Activated effector memory CD4-positive, alpha-beta T cell treated with Interleukin-2 at 50 U/mL for 16 hours (primary cell): ENCODE measurements at places on chromosomes 6 and 20.

- DNase-seq: no peak
Observed at GRCh38 chr6:129590408-129591022, 119.5 kb downstream of the ARHGAP18 start.

DNA sequence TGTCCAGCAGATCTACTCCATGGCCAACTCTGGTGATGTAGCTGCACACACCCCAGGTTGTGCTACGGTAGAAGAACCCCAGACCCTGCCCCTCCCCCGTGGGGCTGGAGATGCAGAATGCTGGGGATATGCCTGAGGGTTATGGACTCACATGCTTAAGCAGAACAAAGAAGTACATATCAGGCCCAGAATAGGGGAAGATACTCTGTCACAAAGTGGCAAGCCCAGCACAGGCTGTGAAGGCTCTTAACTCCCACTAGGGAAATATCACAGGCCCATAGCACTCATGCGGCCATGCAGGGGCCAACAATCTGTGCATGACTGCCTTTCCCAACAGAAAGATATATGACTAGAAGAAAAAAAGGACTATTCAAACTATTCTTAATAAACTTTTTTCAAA is 234.9 kb downstream of the KCNQ5 start:
- no peak for DNase-seq

DNA sequence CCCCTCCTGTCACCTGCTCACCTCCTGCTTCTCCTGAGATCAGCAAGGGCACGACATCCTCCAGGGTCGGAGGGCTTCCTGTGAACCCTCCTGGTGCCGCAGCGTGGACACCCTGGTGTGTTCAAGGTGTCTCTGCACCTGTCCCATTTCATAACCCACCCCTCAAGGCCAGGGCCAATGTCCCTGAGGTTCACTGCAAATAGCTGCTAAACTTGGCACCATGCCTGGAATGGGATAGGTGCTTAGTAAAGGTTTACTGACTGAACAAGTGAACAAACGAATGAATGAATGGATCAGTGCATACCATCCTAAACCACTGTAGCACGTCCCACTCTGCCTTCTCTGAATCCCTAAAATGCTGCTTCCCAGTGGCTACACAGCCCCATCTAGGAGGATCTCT is 35.0 kb downstream of the SIRPA start:
- no peak for DNase-seq

- DNase-seq: no peak
Observed at GRCh38 chr20:57289391-57290177, 23.1 kb upstream of the BMP7 start.

DNA sequence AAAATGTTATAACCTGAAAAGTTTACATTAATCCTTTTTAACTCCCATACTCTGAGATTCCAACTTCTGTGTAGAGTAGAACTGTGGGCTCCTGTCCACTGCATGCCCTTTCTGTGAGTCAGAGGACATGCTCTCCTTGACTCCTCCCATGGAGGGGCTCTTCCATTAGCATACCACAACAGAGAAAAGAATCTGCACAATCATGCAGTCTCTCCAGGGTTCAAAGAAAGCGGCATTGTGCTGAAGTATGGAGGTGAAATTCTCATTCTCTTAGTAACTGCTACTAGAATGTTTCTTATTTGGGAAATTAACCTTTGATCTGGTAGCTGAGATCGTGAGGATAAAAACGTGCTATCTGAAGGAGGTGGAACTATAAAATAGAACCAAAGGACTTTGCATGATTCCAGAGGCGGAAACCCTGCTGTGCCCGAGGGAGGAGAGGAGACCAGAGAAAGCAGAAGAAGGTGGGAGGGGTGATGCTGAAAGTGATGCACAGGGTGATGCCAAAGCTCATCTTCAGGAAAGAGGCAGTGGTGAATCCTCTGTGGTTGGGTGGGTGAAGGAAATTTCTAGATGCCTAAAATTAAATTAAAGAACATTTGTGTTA is 202.2 kb upstream of the PCSK2 start:
- DNase-seq: no peak

DNA sequence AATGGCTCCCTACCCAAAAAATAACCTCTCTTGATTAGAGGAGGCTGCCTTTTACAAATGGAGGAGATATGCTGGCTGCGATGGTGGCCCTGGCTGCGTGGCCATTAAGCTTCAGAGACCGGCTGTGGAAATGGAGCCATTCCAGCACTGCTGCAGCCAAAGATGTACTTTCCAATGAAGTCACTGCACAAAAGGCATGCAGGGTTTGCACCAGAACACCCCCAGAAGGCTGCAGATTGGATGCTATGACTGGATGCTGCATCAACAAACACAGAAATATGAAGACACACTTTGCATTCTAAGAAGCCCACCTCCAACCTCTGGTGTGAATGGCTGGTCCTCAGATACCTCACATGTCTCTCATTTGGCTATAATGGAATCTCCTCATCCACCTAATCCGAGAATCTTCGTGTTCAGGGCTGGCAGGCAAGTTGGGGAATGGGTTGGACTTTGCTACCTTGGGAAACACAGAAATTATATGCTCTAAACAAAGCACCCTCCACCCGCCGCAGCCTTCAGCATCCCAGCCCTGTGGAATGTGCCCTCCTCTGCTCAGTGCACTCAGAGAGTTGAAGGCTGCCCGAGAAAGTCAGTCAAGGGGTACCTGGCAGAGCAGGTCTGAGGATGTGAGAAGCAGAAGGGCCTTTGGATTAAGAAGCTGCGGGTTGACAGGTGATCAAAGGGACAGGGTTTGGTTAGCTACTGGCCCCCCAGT is 35.3 kb downstream of the APCDD1L start:
- DNase-seq: no peak

GRCh38 chr6:143288923-143289322 is 161.6 kb downstream of the ADAT2 start:
- DNase-seq: no peak

DNA sequence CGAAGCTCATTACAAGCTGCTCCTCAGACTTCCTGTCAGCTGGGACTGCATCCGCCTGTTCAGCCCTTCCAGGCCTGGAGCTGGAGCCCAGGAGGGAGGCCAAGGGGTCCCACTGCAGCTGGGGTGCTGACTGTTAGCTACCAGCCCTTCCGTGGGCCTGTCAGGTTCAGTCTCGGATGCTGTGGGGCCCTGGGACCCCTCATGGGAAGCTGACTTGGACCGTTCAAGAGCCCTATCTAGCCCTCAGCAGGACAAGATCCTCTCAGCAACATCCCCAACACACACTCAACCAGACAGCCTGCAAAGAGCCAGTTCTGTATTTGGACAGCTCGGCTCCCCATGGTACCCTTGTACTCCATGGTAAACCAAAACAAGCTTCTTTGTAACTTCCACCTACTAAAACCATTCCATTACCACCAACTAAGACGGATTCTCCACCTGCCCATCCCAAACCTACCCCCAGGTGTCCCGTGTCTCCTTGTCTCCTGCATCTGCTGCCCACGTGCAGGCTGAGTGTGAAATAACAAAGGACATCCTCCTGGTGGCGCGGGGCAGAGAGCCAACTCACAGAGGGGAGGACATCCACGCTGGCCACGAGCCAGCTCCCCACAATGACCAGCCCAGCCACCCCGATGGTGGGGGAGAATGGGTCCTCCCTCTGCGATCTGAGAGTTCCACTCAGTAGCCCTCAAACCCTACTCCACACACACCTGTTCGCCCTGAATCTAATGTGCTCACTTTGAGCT is 111.2 kb downstream of the TAF4 start:
- no peak for DNase-seq

DNA sequence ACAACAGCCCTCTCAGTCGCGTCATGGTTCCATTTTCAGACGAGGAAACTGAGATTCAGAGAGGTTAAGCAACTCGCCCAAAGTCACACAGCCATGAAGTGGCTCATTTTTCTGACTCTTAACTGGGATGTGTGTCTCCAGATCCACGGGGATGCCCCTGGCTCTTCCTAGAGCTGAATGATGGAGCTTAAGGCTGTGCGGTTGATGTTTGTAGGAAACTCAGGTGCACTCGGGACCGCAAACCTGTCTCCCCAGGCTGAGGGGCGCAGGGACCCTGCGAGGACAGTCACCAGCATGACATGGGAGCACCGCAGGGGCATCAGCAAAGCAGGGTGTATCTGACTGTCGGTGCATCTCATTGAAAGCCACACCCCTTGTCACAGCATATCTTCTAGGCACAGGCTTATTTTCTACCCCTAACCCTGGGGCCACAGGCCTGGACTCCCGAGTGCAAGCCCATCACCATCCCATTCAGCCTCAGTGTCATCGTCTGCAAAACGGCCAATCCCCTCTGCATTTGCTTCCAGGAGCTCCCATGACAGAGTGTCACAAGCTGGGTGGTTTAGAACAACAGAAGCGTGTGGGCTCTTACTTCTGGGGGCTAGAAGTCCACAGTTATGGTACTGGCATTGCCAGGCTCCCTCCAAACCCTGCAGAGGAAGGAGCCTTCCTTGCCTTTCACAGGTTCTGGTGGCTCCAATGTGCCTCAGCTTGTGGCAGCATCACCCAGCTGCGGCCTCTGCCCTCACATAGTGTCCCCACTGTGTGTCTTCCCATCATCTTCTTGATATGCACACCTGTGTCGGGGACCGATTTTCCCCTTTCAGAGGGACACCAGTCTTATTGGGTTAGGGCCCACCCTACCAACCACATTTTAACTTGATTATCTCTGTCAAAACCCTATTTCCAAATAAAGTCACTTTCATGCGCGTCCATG is 9.9 kb upstream of the ARHGAP40 start:
- no peak for DNase-seq

GRCh38 chr20:19967445-19967844 is 49.7 kb upstream of the NAA20 start:
- DNase-seq: no peak

DNA sequence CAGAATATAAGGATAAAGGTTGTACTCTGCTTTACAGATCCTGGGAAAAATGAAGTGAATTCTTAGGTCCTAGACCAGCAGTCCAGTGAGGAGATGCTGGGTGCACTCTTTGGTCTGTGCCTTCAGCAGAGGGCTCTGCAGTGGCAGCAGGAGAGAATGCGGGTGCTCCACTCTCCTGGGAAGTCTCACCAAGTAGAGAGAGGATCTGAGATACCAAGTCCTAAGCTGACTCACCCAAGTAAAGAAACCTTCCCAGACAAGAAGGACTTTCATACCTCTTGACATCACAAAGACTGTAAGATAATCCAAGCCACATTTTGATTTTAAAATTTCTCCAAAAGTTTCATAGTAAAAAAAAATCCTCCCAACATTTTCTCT is 116.9 kb upstream of the EMILIN3 start:
- no peak for DNase-seq

- no peak for DNase-seq
Observed at GRCh38 chr20:33232486-33233072, 3.2 kb upstream of the BPIFA1 start.

DNA sequence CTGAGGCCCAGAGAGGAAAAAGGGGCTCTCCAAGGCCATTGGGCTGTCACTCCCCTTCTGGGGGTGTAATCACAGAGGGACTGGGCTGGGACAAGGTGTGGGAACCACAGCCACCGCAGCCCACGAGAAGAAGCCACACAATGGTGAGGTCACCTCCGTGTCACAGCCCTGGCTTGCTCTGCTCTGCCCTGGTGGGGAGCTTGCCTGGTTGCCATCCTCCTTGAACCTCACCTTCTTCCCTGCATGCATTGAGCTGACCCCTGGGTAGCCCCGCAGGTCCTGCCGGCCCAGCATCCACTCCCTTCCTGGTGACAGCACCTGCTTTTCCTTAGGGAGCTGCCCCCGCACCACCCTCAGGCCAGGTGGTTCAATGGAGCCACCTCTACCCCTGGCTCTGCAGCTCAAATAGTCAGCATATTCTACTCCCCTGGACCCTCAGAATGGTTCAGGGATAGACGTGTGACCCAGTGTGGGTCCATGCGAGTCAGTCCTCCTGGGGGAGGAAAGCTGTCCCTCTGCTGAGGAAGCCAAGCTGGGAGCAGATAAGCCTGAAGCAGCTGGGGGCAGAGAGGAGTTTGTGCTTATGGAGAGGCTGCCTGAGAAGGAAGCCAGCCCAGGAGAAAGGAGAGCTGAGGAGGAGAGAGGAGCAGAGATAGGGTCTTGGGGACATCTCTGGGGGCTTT is 21.3 kb downstream of the RBM38 start:
- no peak for DNase-seq
